ENCODE measurements at places on chromosomes 5 and 9.

DNA sequence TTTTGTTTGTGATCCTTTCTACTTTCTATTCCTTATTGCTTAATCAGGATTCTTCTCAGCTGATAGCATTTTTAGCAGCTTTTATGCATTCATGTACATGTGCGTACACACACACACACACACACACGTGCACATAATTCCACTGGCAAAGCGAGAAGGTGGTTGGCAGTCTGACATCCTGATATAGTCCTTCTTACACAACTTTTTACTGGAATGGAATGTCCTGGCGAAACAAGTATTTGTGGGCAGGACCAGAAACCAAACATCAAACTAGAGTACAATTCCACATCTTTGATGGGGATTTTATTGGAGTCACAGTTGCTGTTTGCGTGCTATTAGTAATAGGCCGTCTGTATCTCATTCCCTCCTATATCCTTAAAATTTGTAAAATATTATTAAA lies 356.5 kb downstream of the CCDC171 start:
- DNase-seq, result peak; percentile 7

DNA sequence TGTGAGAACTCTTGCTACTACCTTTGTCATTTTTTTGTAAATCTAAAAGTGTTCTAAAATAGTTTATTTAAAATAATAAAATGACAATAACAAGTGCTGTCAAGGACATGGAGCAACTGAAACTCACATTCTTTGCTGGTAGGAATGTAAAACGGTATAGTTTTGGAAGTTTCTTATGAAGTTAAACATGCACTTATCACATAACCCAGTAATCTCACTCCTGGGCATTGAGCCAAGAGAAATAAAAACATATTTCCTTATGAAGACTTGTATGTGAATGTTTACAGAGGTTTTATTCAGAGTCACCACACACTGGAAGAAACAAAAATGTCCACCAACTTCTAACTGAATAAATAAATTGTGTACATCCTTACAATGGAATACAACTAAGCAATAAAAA lies 46.0 kb upstream of the COL15A1 start:
- peak; percentile 45 for DNase-seq

DNA sequence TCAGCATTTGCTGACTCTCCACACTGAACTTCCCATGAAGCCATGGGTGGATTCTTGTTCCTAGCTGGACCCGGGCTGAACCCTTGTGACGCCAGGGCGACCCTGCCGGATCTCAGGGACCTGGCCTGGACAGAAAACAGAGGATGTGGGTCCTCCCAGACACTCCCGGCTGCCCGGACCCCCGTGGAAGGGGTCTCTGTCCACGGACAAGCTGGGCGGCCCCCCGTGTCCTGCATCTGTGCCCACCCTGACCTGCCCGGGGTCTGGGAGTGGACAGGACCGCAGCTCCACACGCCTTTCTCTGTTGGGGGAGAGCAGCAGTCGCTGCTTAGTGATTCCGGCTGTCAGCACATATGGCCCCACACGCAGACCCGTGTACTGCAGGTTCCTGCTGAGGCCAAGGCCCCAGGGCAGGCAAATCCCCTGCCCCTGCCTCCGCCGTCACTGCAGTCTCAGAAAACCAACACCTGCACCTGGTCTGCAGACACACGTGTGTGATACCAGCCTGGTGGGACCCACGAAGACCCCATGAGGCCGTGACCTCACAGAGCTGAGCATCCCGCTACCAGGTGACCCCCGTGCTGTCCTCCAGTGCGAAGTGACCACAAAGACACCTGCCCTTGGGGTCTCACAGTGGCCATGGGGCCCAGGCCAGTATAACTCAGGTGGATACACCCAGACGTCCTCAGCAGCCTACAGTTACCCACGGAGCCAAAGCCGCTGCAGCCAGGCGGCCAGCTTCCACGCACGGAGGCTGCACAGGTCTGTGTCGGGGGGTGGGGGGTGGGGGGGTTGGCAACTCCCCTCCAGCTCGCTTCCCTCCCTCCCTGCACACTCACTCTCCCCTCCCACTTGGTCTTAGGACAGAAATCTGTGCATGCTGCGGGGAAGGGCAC lies 50.6 kb downstream of the NKD2 start:
- DNase-seq, result no peak

- DNase-seq, result no peak
Observed at GRCh38 chr5:78781611-78782286, 133.2 kb upstream of the LHFPL2 start.

DNA sequence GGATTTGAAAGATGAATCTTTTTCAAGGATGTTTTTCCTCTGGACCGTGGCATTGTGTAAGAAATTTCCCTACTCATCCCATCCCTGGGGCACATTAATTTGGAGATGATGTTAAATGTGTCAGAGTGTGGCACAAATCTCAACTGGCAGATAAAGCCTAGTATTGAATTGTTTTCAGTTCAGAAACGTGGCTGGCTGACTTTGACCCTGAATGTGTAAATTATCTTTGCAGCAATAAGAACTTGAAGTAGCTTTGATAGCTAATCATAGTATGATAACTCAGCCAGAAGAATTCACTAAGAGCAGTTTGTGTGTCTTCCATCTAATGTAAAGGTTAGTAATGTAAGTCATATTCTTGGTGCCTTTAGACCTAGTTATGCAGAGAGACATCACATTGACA lies 238.4 kb upstream of the DMRT1 start:
- no peak for DNase-seq

DNA sequence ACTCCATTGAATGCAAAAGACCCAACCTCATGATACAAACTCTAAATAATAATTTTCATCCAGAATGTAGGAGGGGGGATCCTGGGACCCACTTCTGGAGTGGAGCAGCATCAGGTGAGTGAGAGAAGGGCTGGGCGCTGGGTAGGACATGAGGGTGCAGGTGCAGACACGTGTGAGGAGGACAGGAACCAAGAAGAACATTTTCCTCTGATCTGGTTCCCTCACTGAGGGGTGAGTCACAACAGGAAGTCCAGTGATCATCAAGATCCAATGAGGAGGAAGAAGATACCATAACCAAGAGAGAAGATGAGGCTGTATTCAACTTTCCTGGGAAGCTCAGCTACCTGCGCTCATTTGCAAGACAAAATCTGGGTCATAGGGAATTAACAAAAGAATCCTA lies 57.4 kb downstream of the SFXN1 start:
- DNase-seq, result no peak
